ENCODE measurements at places on chromosomes 2 and 18. TPM values are rescaled to one million over a fixed set of nuclear protein-coding genes. Genes with fewer than 3 reads are reported as not detected.

The PLEKHB2 gene
- 44.9 TPM for total RNA-seq

GRCh38 chr2:160261732-160262131 lies 61.7 kb upstream of the ITGB6 start:
- no peak for DNase-seq
- no peak overlapping the region for H3K4me3 ChIP-seq
- H3K36me3 ChIP-seq: no peaks in the 10 kb centered on the region
- no peaks in the 10 kb centered on the region for H3K27me3 ChIP-seq
- H3K4me1 ChIP-seq: no peaks in the 10 kb centered on the region

DNA sequence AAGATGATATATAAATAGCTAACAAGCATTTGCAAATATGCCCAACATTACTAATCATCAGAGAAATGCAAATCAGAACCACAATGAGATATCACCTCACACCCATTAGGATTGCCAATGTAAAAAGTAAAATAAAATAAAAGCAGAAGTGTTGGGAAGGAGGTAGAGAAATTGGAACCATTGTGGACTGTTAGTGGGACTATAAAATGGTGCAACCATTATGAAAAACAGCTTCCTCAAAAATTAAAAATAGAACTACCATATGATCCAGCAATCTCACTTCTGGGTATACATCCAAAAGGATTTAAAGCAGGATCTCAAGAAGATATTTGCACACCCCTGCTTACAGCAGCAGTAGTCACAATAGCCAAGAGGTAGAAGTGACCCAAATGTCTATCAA lies 99.8 kb upstream of the DAPL1 start:
- H3K36me3 ChIP-seq: peaks cover 5% of the 10 kb centered on the region
- peaks cover 4% of the 10 kb centered on the region for H3K4me1 ChIP-seq
- DNase-seq: no peak
- no peaks in the 10 kb centered on the region for H3K27me3 ChIP-seq
- no peak overlapping the region for H3K27ac ChIP-seq

GRCh38 chr2:134206031-134206430 lies 47.8 kb upstream of the MGAT5 start:
- no peak overlapping the region for H3K27ac ChIP-seq
- H3K4me3 ChIP-seq: no peak overlapping the region
- peaks cover 10% of the 10 kb centered on the region for H3K4me1 ChIP-seq
- no peaks in the 10 kb centered on the region for H3K36me3 ChIP-seq

DNA sequence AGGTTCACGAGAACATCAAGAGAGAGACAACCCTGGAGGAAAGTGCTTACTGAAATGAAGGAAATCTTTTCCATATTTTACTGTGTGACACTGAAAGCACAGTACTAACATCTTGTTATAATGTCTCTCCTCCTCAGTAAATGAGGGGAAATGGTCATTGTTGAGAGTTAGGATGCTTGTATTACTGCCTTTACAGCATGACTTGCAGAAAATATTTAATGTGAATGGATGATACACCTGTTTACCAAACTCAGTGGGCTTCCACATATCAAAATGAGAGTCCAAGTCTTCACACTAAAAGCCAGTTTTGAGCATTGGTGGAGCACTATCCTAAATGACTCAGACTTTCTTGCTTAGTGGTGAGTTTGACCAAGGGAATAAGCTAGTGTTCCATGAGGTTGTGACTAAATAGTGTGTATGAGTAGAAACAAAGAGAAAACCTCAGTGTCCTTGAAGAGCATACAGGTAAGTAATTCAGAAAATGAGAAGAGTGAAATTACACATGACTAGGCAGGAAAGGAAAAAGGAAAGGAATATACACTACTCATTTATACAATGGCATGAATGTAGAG lies 930.7 kb upstream of the CELF4 start:
- H3K27me3 ChIP-seq: no peaks in the 10 kb centered on the region
- H3K4me1 ChIP-seq: no peaks in the 10 kb centered on the region
- no peak overlapping the region for H3K27ac ChIP-seq
- no peaks in the 10 kb centered on the region for H3K36me3 ChIP-seq
- H3K4me3 ChIP-seq: no peak overlapping the region
- no peak for DNase-seq

DNA sequence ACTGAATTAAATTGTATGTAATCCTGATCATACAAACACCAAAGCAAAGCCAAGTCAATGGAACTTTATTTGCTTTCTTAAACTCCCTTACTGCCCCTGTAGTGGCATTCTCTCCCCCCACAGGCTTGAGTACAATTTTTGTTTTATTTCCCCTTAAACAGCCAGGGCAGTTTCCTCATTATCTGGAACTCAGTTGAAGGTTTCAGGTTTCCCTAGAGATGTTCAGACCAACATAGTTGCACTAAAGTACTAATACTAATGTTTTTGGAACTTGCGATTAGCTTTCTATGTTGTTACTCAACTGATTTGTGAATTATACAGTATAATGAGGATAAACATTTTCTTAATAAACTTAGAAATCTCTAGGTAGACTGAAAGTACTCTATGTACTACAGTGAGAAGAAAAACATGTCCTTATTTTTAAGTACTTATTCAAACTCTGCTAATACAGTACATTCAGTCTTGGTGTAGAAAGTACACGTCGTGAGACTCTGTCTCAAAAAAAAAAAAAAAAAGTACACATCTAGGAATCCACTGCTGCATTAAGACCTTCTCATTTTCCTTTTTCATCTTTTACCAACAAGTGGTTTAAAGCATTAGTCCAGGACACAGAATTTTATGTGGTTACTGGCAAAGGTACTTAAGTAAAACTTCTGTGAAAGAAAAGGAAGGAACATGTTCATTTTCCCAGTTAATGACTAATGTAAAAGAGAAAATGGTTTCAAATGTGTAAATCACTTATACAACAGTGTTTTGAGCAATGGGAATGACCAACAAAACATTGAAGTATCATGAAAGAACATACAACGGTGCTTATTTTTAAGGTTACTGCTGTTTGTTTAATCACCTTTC lies 209.5 kb upstream of the SMAD7 start:
- no peak overlapping the region for H3K4me3 ChIP-seq
- no peaks in the 10 kb centered on the region for H3K4me1 ChIP-seq
